ENCODE measurements at places on chromosomes 13 and 19. TPM values are rescaled to one million over a fixed set of nuclear protein-coding genes. Genes with fewer than 3 reads are reported as not detected.

Gene RFXANK
- total RNA-seq: 57.9 TPM

Gene ADPRHL1
- 2.9 TPM for total RNA-seq

Gene OVOL3
- not detected for total RNA-seq

Gene KLK15
- not detected for total RNA-seq

- DNase-seq: no peak
Measured at GRCh38 chr13:67151652-67152051, 78.5 kb downstream of the PCDH9 start.

Gene C19orf18
- under 0.01 TPM for total RNA-seq

GRCh38 chr13:44498969-44499368, 77.2 kb downstream of the TSC22D1 start:
- no peak for DNase-seq

GRCh38 chr13:102788683-102789082, 10.1 kb downstream of the POGLUT2 start:
- no peak for DNase-seq

Gene RXFP2
- not detected for total RNA-seq

DNA sequence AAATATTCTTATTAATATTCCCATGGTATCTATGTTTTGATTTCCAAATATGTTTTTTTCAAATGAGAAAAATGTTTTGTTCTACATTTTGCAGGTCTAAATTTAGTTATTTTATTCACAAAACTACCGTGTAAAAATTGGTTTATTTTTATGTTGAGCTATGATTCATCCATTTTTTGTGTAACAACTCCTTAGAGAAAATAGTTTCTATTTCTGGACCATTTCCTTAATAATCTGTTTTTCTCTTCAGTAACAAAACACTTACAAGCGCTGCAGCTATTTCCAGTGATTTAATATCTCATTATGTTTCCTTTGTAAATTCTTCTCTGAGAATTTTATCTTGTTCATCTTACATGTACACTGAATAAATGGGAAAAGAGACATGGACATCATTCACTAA, 550.7 kb upstream of the SLITRK5 start:
- no peak for DNase-seq

Gene GJA3
- 0.97 TPM for total RNA-seq

- DNase-seq: no peak
Measured at GRCh38 chr19:15315101-15315500, 17.2 kb downstream of the BRD4 start.

GRCh38 chr13:91302111-91302510, 45.4 kb upstream of the MIR17HG start:
- no peak for DNase-seq

DNA sequence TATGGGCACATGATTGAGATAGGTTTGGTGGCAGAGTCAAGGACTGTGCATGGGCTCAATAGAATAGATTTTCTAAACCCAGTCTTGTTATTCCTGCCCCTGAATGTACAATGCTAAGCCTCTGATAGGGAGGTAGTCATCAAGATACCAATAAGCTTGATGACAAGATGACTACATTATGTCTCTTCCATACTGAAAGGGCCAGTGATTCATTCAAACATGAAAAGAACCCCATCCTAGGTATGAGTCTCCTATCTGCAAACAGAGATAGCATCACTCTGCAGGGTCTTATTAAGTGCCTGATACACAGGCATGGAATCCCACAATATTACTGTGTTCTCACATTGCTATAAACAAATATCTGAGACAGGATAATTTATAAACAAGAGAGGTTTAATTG, 40.3 kb upstream of the UFM1 start:
- no peak for DNase-seq
